Omental fat pad (tissue), 4 donors: ENCODE measurements at places on chromosomes 16 and 17.

- no peak for DNase-seq
Measured at GRCh38 chr16:47779201-47780016, 318.3 kb downstream of the PHKB start.

DNA sequence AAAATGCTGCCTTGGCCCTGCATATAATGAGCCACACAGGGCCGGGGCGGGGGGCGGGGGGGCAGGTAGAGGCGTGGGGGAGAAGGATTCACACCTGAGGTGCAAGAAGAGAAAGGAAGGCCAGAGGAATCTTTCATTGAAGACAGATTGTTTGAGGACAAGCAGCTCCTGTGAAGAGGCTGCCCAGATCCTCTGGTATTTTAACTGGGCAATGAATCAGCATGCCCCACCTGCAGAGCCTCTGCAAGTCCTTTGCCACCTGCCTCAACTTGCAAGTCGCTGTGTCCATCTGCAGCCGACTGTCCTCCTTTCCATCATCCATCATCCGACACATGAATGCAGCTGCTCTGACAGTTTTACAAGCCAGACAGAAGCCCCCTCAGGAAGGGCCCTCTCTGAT, 1.2 kb upstream of the SOST start:
- DNase-seq, result no peak

DNA sequence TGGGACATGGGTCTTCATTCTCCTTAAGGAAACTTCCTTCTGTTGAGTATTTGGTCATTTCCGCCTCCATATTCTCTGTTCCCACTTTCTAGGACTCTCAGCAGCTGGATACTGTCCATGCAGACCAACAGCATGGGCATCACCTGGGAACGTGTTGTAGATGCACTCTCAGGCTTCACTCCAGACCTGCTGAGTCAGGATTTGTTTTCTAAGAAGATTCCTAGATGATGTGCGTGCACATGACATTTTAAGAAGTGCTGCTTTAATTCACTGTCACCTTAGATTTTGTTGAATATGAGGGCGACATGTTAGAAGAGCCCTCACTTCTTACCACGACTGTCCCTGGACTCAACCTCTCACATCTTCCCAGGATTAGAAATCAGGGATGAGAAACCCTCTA, 10.0 kb upstream of the SDK2 start:
- DNase-seq, result no peak

GRCh38 chr17:29659155-29659554, 36.4 kb upstream of the CORO6 start:
- DNase-seq, result no peak

DNA sequence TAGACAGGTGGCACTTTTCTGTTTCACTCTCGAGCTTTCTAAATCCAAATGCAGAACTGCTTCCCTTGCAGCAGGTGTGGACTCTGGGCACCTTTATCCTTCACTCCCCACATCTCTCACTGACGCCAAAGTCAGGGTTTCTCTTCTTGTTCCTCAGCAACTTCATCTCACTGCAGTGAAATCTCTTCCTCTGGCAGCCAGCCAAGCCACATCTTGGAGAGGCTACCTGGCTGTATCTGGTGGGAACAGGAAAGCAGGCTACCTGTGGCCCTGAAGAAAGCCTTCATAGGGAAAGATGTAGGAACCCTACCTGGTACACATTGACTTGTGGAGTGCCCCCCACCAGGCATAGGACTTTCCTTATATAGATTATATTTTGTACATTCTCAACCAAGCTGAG, 159.1 kb downstream of the UTP18 start:
- DNase-seq, result no peak

DNA sequence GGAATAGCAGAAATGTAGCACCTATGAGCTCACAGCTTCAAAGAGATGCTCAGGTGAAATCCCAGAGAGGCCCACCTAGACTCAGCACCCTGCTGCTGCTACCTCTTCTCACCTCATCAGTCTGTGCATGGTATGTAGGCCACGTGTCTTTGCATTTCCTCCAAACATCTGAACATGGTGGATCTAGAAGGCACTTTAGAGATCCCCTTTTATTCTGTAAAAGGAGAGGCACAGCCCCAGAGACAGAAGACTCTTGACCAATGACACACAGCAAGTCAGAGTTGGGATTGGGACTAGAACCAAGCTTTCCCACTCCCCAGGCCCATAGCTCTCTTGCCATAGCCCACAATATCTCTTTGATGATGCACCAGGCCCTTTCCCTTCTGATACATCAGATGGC, 19.4 kb upstream of the NKD1 start:
- DNase-seq, result no peak

DNA sequence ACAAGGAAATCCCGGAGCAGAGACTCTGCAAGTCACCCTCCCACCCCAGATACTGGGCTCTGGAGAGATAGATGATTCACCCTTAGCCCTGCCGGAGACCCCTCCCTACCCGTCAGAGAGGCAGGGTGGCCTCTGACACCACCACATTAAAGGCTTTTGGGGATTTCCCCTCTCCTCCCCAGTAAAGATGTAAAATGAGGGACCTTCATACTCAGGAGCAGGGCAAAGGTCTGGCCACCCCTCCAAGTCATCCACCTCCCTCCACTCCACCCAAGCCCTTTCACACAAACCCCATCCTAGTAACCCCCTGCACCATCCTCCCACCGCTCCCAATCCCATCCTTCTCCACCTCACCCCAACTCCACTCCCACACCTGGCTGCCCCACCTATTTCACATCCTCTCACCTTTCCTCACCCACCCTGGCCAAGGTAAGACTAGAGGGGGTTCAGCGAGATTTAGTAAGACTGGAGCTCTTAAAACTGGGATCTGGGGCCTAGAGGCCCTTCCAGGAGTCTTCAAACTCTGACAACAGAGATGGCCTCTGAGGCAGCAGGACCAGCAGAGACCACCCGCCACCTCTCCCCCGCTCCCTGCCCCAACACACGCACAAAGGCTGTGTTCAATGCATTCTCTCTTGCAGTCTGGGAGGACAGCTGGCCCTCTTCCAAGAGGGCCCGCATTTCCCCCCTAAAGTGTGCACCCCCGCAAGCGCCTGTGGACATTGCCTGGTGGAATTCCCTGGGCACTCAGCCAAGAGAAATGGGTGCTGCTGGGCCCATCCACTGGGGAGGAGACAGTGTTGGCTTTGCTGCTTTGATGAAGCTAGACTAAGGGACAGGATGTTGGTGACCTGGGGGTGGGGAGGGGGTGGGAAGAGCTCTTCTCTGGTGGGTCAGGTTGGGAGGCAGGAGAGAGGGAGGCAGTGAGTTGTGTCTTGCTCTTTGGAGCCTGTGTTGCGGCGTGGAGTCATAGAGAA, 1.1 kb downstream of the ABAT start:
- no peak for DNase-seq

DNA sequence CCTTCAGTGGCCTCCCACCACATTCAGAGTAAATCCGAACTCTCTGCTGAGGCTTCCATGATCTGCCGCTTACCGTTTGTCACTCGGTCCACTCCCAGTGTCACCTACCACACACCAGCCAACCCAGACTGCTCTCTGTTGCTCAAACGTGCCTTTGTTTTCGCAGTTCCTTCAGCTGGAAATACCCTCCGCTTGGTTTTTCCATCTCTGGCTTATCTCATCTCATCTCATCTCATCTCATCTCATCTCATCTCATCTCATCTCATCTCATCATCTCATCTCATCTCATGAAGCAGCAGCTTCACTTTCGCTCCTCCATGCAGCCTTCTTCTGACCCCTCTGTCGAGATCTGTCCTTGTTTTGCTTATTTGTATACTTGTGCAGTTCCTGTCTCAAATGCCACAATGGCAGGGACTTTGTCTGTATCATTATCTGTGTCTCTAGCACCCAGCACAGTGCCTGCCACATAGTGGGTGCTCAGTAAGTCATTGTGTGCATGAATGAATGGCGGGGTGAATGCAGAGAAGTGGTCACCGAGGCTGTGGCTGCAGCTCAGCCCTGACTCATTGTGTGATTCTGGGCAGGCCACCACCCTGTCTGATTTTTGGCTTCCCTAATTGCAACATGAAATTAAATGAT, 3.8 kb upstream of the SNX20 start:
- DNase-seq, result no peak

- DNase-seq, result no peak
Measured at GRCh38 chr16:4744555-4745273, 10.4 kb downstream of the DNAAF8 start.

DNA sequence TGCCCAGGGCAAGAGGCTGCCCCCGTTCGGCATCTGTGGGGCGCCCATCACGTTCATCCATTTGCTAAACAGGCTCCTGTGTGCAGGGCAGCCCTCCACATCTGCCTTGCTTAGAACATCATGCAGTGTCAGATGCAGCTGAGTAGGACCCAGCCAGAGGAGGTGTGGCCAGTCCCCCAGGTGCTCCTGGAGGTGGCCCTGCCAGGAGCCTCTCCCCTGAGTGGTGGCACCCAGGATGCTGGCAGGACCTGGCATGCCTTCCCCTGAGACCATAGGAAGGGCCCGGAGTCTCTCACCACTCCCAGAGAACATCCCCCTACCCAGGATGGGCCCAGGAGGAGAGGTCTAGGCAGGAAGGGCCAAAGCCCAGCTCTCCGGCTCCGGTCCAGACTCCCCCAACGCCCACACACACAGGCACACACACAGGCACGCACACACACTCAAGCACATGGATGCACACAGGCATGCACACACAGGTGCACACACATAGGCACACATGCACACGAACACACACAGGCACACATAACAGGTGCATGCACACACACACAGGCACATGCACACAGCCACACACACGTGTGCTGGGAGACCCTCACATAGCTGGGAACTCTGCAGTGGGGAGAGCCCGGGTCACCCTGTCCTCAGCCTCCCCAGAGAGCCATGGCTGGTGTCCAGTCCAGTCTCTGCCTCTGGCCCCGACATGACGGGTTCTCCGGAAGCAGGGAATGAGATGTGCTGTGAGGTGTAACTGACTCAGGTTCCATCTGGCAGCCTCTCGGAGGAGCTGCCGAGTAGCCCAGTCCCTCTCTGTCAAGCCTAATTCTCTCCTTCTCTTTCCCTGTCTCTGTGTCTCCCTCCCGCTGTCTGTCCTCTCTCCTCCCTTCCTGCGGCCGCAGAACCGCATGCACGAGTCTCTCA, 74.6 kb downstream of the AMFR start:
- no peak for DNase-seq

- DNase-seq, result no peak
Measured at GRCh38 chr17:62194401-62194800, 129.3 kb upstream of the MED13 start.

DNA sequence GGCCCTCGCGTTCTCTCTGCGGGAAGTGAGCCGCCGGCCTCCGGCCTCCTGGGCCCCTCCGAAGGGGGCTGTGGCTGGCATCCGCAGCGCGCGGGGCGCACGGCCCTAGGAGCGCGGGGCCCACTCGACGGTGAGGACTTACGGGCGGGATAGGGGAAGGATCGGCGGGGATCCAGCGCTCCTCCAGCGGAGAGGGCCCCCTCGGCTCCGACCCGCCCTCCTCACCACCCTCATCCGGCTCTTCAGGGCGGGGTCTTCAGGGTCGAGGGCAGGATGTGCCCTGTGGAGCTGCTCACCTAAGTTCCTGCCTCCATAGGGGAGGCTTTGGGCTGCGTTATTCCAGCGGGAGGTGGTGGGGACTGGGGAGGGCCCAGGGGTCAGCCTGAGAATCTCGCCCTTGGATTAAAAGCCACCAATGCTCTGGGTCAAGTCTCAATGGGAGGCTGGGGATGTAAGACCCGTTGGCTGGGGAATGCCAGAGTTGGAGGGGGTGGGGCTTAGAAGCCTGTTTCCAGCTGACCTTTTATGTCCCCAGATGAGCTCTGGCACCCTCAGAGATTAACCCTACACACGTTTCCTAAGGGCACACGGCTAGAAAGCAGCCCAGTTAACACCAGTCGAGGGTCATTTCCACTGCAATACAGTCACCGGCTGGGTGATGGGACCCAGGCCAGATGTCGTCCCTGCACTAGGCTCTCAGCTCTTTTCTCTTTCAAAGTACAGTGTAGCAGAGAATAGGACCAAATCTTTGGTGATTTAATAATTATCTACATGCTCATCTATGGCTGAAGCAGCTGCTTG, 13.4 kb downstream of the TBX2 start:
- no peak for DNase-seq

- DNase-seq, result no peak
Measured at GRCh38 chr17:17387017-17387497, 83.9 kb downstream of the NT5M start.

- DNase-seq, result no peak
Measured at GRCh38 chr17:32104158-32104557, 38.1 kb upstream of the RHOT1 start.
